ENCODE measurements at places on chromosomes 12 and 14.

DNA sequence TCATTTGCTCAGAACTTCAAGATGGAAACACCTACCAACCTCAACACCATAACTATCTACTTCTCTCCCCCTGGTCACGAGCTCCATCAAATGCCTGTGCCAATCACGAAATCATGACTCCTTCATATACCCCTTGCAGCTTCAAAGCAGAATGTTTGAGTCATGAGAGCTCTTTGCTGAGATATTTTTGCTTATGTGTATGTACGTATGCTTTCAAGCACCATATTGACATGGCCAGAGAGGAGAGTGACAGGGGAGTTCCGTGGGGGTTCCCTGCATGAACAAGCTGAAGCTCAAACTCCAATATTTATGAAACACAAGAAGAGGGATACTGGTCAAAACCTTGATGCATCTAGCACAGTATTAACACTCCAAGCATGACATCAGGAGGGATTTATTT is 374.4 kb downstream of the DPF3 start:
- DNase-seq: no peak

GRCh38 chr12:72102150-72102549 is 163.5 kb downstream of the TPH2 start:
- DNase-seq: no peak

DNA sequence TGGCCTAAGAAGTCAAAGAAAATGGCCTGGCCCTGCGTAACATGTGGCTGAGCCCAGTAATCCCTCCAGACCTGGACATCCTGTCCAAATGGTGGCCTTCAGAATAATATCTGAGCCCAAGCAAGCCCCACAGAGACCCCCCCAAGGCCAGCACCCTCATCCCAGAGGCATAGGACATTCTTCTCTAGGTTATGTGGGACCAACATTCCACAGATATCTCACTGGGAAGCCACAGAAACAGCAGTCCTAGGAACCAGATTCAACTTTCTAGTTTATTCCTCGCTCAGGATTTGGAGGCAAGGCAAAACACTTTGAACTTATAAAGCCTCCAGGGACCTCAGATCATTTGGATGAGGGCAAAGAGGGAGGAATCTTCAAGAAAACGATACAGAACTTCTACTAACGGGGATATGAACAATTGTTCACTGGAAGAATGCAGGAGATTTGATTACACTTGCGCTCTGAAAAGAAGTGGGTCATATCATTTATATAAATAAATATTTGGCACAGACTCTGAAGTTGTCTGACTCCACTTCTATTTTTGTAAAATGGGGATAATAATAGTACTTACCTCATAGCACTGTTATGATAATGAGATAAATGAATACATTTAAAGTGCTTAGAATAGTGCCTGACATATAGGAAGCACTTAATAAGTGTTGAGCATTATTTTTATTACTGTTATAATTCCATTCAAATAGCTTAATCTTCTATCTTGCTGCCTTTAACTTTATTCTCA is 171.5 kb downstream of the NUAK1 start:
- DNase-seq: no peak

- no peak for DNase-seq
Observed at GRCh38 chr14:87097015-87097414, 896.0 kb downstream of the GALC start.

- DNase-seq: no peak
Observed at GRCh38 chr12:3069714-3070113, 7.5 kb upstream of the TSPAN9 start.

- DNase-seq: no peak
Observed at GRCh38 chr14:32047791-32048190, 29.3 kb upstream of the ARHGAP5 start.

GRCh38 chr12:11758087-11758486 is 108.6 kb downstream of the ETV6 start:
- DNase-seq: no peak

GRCh38 chr12:105374303-105374702 is 43.8 kb downstream of the C12orf75 start:
- DNase-seq: no peak

- DNase-seq: no peak
Observed at GRCh38 chr12:47867495-47867941, 37.3 kb downstream of the VDR start.

DNA sequence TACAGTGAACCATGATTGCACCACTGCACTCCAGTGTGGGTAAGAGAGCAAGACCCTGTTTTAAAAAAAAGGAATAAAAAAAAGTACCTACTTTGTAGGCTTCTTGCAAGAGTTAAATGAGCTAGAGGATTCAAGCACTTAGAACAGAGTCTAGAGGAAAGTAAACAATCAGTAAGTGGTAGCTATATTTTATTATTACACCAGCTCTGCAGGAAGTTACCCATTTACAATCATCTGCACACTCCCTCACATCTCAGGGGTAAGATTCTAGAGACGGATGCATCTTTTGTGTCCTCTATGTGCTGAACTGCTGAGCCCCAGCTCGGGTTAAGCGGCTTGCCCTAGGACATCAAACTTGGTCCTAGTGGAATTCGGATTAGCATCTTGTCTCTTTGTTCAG is 67.3 kb downstream of the KCNK10 start:
- DNase-seq: no peak

GRCh38 chr14:31371646-31372045 is 48.7 kb downstream of the HEATR5A start:
- DNase-seq: no peak

- no peak for DNase-seq
Observed at GRCh38 chr12:50571786-50572185, 67.0 kb downstream of the DIP2B start.

DNA sequence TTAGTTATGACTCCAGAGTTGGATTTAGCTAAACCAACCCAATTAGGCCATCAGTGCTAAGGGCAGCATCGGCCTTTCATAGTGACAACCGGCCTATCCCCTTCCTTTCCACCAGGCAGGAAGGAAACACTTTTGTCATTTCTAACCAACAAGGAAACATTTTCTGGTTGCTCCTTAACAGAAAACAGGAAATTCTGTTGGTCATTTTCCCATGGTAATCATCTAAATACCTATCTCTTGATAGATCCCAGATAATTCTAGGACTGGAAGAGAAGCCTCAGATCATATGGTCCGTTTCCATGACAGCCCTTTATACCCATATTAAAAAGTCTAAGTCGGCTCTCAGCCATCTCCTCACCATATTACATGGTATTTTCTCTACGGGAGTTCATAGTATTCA is 79.2 kb upstream of the USP44 start:
- DNase-seq: no peak

DNA sequence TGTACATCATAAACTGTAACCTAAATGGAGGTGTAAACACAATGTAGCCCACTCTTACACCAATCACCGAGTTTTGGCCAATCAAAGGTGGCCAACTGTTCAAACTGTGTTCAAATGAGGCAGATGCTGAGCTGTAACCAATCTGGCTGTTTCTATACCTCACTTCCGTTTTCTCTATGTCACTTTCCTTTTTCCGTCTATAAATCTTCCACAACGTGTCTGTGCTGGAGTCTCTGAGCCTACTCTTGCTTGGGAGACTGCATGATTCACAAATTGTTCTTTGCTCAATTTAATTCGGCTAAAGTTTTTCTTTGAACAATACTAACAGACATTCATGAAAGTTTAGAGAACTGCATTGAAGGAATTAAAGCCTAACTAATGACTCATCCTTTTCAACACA is 547.1 kb upstream of the USP15 start:
- no peak for DNase-seq

DNA sequence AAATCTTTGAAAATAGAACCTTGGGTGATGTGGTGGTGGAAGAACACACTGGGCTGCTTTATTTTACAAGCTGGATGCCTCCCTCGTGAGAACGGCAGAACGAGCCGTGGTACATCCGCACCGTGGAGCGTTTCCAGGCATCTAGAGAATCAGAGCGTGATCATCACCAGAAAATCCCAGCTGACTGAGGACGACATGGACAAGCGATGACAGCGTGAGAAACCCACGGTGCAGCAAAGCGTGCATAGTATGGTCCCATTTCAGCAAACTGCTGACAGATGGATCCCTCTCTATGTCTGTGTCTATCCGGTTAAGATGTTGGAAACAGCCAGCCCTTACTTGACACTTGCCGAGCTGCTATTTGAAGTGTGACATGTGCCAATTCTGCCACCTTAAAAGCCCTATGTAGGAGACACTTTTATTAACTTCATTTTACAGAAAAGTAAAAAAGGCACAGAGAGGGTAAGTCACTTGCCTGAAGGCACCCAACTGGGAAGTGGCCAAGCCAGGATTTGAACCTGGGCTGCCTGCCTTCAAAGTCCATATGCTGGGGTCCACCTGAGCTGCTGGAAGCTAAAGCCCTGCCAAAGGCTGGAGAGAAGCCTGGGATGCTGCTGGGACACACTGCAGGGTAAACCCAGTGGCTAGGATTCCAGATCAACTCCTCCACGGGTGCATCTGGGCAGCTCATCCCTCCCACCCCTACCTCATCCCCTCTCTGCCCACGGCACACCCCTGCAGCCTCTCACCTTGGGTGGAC is 14.9 kb downstream of the SCARB1 start:
- DNase-seq: no peak

- DNase-seq: no peak
Observed at GRCh38 chr14:64190974-64191502, 103.1 kb downstream of the ESR2 start.
